Omental fat pad (tissue), 4 donors: ENCODE measurements at places on chromosomes 1 and 21. TPM values are rescaled to one million over a fixed set of nuclear protein-coding genes. Genes with fewer than 3 reads are reported as not detected.

PIGV gene
- total RNA-seq: 17.0 TPM

ATF3 gene
- 65.3 TPM for total RNA-seq

RNPC3 gene
- 26.9 TPM for total RNA-seq

MIGA1 gene
- total RNA-seq: 14.1 TPM

CELA3B gene
- not detected for total RNA-seq

LCE1C gene
- total RNA-seq: not detected

RUNX3 gene
- total RNA-seq: 5.5 TPM

SPATA1 gene
- total RNA-seq: 1.5 TPM

CAMK1G gene
- total RNA-seq: not detected

MPZ gene
- total RNA-seq: 1.8 TPM

TTC24 gene
- total RNA-seq: not detected

TSPAN2 gene
- 4.5 TPM for total RNA-seq

IL22RA1 gene
- total RNA-seq: 0.31 TPM

TTLL7 gene
- 9.1 TPM for total RNA-seq

SCAMP3 gene
- 53.4 TPM for total RNA-seq

NCSTN gene
- total RNA-seq: 60.9 TPM

F13B gene
- not detected for total RNA-seq

TPTE gene
- total RNA-seq: not detected

SLC44A5 gene
- total RNA-seq: 0.32 TPM

S100A7A gene
- not detected for total RNA-seq

C1orf210 gene
- not detected for total RNA-seq

RIPK4 gene
- total RNA-seq: 2.5 TPM

KCNE2 gene
- total RNA-seq: not detected

TYW3 gene
- total RNA-seq: 19.7 TPM

TPRG1L gene
- total RNA-seq: 44.7 TPM

C2CD2 gene
- 264 TPM for total RNA-seq

GCSAML gene
- 2.3 TPM for total RNA-seq

SLAMF9 gene
- 1.0 TPM for total RNA-seq

PADI1 gene
- not detected for total RNA-seq

RIPPLY3 gene
- total RNA-seq: not detected

TLCD4 gene
- total RNA-seq: 3.7 TPM

CD1C gene
- 0.74 TPM for total RNA-seq

DCDC2B gene
- total RNA-seq: not detected

GJC2 gene
- 1.9 TPM for total RNA-seq

LAMC1 gene
- 472 TPM for total RNA-seq

UBE2J2 gene
- 30.4 TPM for total RNA-seq

C1QC gene
- total RNA-seq: 224 TPM

SAMSN1 gene
- 20.0 TPM for total RNA-seq

LRRC71 gene
- not detected for total RNA-seq

FABP3 gene
- 15.5 TPM for total RNA-seq

OLFML3 gene
- 54.4 TPM for total RNA-seq

TRIM46 gene
- total RNA-seq: 1.1 TPM

SYDE2 gene
- total RNA-seq: 8.4 TPM

TMEM61 gene
- total RNA-seq: not detected

COL11A1 gene
- total RNA-seq: not detected

ELAVL4 gene
- not detected for total RNA-seq

HSPB7 gene
- 112 TPM for total RNA-seq

SH3BGR gene
- total RNA-seq: 4.9 TPM

ADPRS gene
- 43.5 TPM for total RNA-seq

CD247 gene
- 4.7 TPM for total RNA-seq

TDRD10 gene
- total RNA-seq: 15.3 TPM

PTGER3 gene
- 343 TPM for total RNA-seq

ITLN2 gene
- total RNA-seq: 58.9 TPM

LGR6 gene
- total RNA-seq: 0.28 TPM

ARHGAP29 gene
- total RNA-seq: 129 TPM

PLA2G5 gene
- 3.9 TPM for total RNA-seq

DNAH14 gene
- 5.8 TPM for total RNA-seq

KCNQ4 gene
- 0.88 TPM for total RNA-seq

PLA2G2F gene
- not detected for total RNA-seq
